Cerebellar cortex (tissue), 1 donor: ENCODE measurements at places on chromosomes 12 and 14.

- DNase-seq = peak; percentile 82
Measured at GRCh38 chr12:123983822-123984485, 10.9 kb downstream of the ZNF664 start.

GRCh38 chr12:10968765-10969456 is 17.8 kb downstream of the TAS2R50 start:
- DNase-seq = no peak

DNA sequence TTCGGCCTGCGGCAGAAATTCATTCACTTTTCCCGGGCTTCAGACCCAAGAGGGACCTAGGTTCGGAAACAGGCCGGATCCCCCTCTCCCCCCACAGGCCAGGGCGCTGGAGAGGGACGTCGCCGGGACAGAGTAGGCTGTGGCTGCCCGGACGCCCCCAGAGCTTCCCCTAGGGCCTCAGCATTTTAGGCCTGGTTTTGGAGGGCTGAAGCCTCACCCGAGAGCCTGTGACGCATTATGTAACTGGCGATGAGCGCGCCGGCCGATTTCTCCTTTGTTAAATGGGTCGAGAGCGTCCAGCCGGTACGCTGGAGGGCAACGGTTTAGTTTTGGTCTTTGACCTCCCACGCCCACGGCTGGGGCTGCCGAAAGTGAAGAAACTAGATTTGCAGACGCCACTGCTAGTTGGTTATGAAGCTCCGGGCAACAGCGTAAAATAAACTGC is 657 bp downstream of the PEBP1 start:
- DNase-seq = peak; percentile 57

- DNase-seq = no peak
Measured at GRCh38 chr12:58957298-58957697, 37.0 kb upstream of the LRIG3 start.

DNA sequence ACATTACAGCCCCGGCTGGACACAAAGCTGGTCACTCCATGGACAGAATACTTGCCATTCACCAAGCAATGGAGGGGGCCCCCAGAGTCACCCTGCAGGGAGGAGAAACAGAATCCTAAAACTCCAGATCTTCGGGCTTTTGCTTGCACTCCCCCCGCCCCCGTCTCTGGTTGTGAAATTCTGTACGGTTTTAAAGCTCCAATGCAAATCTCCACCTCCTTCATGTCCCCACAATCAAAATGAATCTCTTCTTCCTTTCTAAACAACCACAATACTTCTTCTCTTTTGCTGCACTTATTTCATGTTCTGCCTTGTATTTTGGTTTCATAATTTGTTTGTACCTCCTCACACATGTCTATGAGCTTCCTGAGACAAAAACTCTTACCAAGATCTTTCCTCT is 5.8 kb upstream of the BIN2 start:
- DNase-seq = no peak

GRCh38 chr12:121181181-121181580 is 28.7 kb upstream of the P2RX4 start:
- DNase-seq = peak; percentile 97

- no peak for DNase-seq
Measured at GRCh38 chr14:92599811-92600210, 86.2 kb downstream of the RIN3 start.

- no peak for DNase-seq
Measured at GRCh38 chr14:80404413-80404812, 193.1 kb upstream of the DIO2 start.

DNA sequence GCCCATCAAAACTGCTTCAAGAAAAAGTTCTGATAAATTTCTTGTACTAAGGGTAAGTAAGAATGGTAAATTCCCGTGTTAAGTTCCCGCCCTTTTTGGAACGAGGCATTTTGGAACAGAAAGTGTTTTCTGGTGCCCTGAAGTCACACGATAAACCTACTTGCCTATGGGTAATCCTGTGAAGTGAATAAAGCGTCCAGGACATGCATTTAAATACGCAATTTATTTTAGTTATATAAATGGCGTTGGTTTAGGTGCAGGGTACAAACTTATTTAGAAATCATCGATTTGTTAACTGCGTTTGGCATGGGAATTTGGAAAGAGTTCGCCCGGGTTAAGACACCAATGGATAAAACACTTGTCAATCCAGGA is 715 bp upstream of the RAP1B start:
- peak; percentile 52 for DNase-seq

GRCh38 chr12:109900752-109901580 is 892 bp downstream of the TCHP start:
- DNase-seq = no peak

GRCh38 chr14:39593377-39593776 is 161.1 kb upstream of the FBXO33 start:
- DNase-seq = no peak

DNA sequence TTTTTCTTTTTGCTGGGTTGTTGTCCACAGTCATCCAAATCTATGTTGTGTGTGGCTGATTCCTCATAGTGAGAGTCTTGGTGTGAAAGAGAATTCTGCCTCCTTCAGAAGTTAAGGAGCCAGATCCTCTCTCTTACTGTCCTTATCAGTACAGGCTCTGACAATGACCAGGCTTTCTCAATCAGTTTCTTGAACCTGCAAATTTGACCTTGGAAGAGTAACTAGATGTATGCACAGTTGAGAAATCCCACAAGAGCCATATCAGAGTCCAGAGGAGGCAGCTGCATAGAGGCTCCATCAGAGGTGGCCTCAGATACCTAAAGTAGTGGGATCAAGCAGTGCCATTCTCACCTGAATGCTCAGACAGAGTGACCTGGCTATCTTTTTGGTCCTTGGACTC is 5.5 kb upstream of the GALC start:
- DNase-seq = no peak

DNA sequence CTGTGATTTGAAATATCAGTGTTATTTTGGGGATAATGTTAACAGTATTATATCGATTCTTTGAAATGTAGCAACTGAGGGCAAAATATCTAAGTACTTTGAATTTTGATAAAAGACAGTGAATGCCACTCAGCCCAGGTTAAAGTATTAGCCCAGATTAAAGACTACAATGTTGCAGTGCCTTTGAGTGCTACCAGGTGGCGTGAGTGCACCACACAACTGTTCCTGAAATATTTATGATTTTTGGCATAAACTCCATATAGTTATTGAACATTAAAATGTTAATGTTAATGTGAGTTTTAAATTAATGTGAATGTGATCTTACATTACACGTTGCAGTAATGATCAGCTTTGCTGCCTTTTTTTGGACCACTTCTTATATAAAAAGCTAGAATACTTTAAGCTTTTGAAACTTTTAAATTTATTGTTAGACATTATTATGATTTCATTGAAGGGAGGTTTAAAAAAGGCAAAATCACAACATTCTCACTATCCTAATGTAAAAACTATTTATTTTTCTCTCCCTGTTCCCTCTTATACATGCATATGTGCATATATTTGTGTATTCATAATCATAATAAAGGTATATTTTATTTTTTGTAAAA is 22.5 kb downstream of the MRPS35 start:
- peak; percentile 25 for DNase-seq

- DNase-seq = no peak
Measured at GRCh38 chr14:68366656-68367055, 426.2 kb downstream of the ZFP36L1 start.

DNA sequence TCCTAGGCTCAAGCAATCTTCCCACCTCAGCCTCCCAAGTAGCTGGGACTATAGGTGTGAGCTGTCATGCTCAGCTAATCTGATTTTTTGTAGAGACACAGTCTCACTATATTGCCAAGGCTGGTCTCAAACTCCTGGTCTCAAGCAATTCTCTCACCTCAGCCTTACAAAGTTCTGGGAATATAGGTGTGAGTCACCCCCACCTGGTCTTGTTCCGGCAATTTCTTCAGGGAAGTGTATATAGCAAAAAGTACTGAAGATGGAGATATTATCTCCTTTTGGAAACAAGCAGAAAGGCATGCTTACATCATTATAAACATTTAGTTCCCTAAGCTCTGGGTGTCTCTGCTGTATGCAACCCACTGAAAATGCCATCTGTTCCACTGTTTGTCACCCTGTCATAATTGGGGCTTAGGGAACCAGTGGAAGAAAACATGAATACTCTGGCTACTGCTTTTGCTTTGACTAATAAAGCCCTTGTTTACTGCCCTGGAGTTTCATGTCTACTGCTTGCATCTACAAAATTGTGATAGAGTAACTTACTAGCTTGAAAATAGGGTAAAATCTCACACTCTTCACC is 940.2 kb downstream of the GALC start:
- no peak for DNase-seq

- peak; percentile 89 for DNase-seq
Measured at GRCh38 chr12:53984901-53985691, at the start of gene HOXC10. Gene HOXC10 (plus strand): TSS chr12:53985146. CDS start chr12:53985260, 114 bp downstream.

- no peak for DNase-seq
Measured at GRCh38 chr14:55968741-55969140, 149.5 kb upstream of the PELI2 start.

GRCh38 chr12:130715998-130716968 is at the start of gene RIMBP2:
Gene RIMBP2 (minus strand): TSS chr12:130716299. CDS start chr12:130479013, 237,286 bp downstream.
- DNase-seq = peak; percentile 76

- DNase-seq = no peak
Measured at GRCh38 chr14:51436630-51437029, 196.6 kb downstream of the TMX1 start.

- DNase-seq = no peak
Measured at GRCh38 chr14:47676315-47676617, 861 bp upstream of the MDGA2 start.

- peak; percentile 97 for DNase-seq
Measured at GRCh38 chr12:31362115-31362758, 36.3 kb upstream of the SINHCAF start.

- DNase-seq = no peak
Measured at GRCh38 chr14:103169954-103170353, 46.7 kb downstream of the TNFAIP2 start.

GRCh38 chr14:91570021-91570420 is 59.9 kb upstream of the PPP4R3A start:
- DNase-seq = no peak

GRCh38 chr12:113724794-113725556 is 241.2 kb downstream of the RBM19 start:
- peak; percentile 14 for DNase-seq

DNA sequence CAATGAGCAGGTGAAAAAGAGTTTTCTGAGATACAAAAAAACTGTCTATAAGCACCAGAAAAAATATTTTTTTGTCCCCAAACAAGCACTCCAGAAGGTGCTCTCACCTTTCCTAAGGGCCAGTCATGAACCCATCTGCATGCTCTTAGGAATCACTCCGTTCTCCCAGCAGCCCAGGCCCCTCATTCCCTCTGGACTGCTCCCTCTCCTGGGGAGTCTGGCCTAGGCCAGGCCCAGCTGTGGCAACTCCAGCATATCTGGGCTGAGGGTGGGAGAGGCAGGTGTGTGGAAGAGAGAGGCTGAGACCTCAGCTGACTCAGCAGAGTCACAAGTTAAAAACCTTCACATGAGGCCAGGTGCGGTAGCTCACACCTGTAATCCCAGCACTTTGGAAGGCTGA is 54.6 kb downstream of the TRAFD1 start:
- DNase-seq = no peak

GRCh38 chr12:76106631-76107030 is 22.1 kb upstream of the NAP1L1 start:
- no peak for DNase-seq

DNA sequence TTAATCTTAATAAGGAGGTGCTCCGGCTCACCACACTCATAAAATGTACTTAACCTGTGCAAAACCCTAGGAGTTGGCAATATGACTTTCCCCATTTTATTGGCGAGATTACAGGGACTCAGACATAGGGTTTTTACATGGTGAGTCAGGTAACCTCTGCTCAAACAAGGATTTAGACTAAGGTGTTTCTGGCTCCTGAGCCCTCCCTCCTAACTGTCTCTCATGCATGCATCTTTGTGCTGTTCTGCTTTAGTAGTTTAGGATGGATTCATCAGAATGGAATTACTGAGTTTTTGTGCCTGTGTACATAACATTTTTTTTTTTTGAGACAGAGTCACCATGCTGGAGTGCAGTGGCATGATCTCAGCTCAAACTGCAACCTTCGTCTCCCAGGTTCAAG is 993.3 kb upstream of the TMEM132C start:
- no peak for DNase-seq

DNA sequence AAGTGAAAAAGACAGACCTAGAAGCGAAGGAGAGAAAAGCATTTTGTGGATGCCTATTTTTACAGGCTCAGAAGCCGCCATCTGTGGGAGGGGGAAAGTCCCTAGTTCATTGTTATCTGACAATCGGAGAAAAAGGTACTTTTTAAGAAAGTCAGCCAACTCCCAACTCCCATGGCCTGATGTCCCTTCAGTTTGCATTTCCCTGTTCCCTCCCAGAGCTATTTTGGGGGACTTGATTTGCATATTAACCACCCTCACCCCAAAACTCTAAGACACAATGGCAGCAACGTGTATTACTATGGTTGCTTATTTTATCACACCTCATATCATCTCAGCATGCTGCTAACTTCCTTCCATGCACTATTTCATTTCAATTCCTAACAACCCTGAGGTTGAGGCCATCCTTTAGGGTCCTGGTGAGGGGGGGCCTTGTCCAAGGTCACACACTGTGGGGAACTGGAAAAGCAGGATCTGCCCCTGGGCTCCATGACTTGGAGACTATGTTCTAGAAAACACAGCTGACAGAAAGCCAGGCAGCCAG is 18.7 kb downstream of the HVCN1 start:
- DNase-seq = no peak

GRCh38 chr12:6938353-6939190 is 5.0 kb upstream of the RNU7-1 start:
- DNase-seq = no peak

DNA sequence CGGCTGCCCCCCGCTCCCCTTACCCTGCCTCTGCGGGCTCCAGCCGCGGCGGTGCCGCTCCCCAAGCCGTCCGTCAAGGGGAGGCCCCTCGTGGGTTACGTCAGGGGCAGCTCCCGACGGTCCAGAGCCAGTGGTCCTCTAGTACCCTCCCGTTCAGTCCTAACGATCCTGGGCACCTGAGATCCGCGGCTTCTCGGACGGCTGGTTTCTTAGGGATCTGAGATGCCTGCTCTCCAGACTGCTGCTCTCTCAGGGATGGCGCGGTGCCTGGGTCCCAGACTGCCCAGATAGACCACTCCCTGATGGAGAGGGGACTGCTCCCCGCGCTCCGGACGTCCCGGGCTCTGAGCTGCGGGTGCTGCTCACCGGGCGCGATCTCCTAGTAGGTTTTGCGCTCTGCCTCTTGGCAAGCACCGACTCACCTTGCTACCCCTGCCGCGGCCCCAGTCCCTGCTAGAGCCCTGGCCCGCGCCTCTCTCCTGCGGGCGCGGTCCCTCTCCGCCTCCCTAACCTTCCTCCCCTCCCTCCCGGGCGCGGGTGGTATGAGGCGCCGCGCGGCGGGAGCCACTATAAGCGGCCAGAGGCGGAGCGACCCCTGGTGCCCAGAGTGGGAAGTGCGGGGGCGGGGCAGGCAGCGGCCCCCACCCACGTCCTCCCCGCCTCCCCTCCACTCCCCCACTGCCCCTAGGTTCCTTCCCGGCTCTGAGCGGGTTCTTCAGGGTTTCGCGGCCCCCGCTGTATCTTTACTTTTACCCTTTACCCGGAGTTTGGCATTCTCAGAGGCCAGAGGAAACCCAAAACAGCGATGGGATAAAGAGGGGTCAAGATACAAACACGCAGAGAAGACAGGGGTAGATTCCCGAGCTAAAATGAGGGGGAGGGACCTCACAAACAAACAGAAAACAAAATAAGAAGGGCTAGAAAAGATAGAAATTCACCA is at the start of gene C1QL4:
Gene C1QL4, minus strand, starts transcription at position 544 of the 940 bp plus-strand sequence. CDS start 711 bp downstream, outside the sequence.
- peak; percentile 57 for DNase-seq
